ENCODE measurements at places on chromosomes 3 and 15. TPM values are rescaled to one million over a fixed set of nuclear protein-coding genes. Genes with fewer than 3 reads are reported as not detected.

- DNase-seq: no peak
Observed at GRCh38 chr3:193897731-193898180, 238.2 kb upstream of the HES1 start.

GRCh38 chr3:98732286-98733052, 30.7 kb upstream of the ST3GAL6 start:
- no peak for DNase-seq

GRCh38 chr3:187264021-187264420, 27.5 kb downstream of the MASP1 start:
- no peak for DNase-seq

DNA sequence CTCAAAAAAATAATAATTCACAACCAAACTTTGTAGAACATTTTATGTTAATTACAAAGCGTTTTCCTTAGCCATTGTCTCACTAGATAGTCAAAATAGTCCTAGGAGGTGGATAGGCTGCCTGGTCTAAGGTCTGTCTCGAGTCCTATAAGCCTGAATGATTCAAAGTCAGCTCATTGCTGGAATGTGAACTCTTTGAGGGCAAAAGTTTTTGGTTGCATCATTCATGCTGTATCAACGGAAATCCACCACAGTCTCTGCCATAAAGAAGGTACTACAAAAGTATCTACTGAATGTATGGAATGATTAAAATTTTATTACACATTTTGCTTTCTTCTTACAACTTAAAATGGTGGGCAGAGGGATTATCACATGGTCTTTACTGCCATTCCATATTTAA, 387.3 kb upstream of the RARB start:
- DNase-seq: no peak

GRCh38 chr15:27563765-27564370, 535.2 kb downstream of the OCA2 start:
- DNase-seq: no peak

DNA sequence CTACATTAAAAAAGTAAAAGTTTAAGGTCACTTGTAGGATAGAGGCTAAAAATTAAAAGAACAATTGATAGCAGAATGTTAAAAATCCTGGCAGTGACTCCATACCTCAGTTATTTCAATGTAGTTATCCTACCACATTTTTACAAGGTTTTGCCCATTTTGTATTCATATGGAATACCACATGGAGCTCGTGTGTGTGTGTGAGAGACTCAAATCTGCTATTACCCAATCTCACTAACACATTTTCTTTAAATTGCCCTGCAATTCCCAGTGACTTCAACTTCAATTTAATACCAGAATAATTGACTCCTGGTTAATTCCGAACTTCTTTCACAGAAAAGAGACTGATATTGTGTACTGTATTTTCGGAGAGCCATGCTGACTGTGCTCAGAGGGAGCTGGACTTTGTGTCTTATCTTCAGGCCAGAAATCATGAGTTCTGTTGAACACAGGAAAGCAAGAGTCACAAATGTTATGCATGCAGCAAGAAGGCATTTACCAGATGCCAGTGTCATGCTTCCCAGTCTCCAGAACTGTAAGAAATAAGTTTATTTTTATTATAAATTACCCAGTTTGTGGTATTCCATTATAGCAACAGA, 529.0 kb upstream of the NECTIN3 start:
- no peak for DNase-seq

- DNase-seq: no peak
Observed at GRCh38 chr15:48365575-48365974, 34.3 kb downstream of the DUT start.

Gene IDH2
- total RNA-seq: 32.8 TPM

GRCh38 chr3:40913192-40913591, 286.1 kb upstream of the CTNNB1 start:
- DNase-seq: no peak

Measured in activated T-cell treated with anti-CD3 and anti-CD28 coated beads, Interleukin-2, amount 50 U/mL, for 4 hours (primary cell).